Activated naive CD4-positive, alpha-beta T cell (primary cell): ENCODE measurements at places on chromosomes 6 and 20.

DNA sequence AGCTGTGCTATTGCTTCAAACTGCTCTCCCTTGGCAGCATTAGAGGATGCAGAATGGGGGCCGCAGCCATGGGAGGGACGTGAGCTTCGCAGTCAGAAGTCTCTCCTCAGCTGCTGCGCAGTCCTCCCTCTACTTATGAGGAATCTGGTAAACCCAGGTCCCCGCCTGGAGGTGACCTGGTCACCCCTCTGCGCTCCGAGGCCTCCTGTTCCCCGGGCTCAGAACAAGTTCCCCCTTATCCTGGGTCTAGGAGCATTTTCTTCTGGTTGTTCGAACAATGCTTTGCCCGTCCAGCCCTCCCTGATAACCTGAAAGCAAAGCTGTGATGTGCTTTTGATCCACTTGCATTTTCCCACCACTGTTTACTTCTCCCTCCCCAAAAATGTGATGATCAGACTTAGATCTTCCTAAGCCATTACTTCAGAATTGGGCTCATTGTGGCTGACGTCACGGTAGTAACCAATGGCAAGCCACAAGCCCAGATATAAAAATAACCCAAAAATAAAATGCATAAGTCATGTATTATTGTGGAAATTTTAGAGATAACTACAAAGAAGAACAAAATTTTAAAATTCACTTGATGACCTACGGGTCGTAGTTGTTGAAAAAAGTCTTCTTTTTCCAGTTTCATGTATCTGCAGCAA, 80.7 kb downstream of the SERAC1 start:
- DNase-seq = no peak

DNA sequence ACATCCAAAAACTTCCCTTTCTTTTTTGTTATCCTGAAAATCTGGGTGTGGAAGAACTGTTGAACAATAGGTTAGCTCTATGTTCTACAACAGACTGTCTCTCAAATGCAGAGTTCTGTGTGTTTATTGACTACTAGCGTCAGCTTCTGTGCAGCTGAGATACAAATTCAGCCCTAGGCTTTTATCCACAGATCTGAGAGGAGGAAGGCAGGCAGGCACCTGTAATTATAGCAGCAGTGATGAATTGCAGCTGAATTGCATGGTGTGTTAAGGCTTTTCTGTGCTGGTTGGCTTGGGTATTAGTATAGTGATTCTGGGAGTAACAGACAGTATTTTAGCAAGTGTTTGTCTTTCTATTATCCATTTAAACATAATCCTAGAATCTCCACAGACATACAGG, 24.4 kb downstream of the GRIK2 start:
- DNase-seq = no peak

DNA sequence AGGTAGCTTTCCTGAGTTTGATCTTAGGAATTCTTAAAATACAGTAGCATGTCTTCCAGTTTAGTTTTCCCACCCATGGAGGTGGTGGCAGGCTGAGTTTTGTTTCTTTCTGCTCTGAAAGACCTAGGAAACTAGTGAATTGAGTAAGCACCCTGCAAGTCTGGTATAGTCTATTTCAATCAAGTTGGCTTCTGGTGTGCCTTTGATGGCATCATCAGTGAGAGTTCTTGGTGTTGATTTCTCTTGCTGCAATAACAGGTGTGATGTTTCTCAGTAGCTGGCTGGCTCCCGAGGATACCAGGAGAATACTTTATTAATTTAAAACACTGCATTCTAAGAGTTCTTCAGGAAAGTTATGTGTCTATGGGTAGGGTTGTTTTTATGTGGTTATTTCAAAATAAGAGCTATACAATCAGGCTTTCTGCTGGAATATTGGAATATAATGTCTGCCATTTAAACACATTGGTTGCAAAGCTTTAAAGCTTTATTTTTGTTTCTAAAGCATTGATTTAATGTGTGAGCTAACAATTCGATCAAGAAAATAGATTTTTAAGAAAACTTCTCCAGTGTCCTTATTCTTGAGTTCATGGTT, 19.0 kb downstream of the VAPB start:
- no peak for DNase-seq

GRCh38 chr6:92989656-92990055, 429.7 kb downstream of the EPHA7 start:
- DNase-seq = no peak

- no peak for DNase-seq
These were observed 38.4 kb upstream of the PHACTR3 start for GRCh38 chr20:59565768-59566461.

DNA sequence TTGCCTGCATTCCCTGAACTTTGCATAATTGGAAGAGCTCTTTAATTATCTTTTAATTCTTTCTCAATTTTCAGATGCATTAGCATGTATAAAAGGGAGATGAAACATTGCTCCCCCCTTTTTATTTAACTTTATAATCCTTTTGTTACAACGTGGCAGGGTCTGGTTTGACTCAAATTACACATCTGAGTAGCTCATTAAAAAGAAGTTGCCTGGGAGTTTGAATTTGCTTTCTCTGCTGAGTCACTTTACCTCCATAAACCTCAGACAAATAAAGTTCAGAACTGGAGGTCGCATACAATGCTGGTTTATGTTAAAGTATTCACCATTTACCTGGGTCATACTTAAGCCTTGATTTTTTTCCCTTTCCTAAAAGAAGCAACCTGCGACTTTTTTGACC, 495.2 kb downstream of the PREX1 start:
- DNase-seq = no peak

GRCh38 chr20:15818651-15819071, 754.6 kb downstream of the KIF16B start:
- no peak for DNase-seq

DNA sequence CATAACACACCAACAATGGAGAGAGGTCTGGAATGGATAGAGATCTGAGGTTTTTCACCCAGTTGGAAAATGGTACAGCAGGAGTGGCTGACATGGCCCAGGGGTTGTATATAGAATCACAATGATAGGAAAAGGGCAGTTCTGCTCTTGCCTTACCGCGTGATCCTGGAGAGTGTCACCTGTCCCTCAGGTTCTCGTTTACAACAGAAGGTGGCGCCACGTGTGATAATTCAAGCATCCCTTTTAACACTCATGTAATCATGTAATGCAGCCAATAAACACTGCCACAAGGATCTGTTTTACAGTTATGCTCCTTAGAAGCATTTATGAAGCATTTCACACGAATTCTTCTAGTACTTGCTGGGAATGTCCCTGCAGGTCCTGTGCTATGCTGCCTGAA, 12.9 kb upstream of the WFDC2 start:
- no peak for DNase-seq

DNA sequence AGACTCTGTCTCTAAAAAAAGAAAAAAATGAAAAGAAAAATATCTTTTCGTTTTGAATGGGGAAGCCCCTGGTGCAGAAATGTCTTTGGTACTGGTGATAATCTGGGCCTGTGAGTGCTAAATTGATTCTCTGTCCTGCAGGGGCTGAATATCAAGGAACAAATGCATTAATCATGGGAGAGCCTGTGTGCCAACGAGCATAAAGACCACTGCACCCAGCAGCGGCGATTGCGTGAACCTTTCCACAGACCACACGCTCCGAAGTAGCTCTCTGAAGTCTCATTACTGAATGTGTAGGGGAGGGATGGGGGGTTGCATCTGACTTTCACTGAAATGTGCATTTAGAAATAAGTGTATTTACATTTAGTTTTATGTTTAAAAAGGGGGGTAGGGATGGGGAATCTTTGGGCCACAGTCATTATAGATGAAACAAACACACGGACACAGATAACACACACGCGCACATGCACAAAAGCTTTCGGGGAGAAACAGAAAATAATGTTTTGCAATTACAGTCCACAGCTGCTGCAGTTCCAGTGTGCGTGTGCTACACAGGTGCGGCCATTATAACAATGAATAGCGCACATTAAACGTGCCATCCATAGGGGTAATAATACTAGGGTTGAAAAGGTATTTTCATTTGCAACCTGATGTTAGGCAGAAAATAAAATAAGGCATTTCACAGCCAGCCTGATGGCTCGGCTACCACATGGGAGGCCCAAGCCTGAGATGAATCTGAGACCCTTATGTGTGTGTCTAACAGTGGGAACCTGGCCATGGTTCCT, 154.0 kb downstream of the MBOAT1 start:
- no peak for DNase-seq

- no peak for DNase-seq
These were observed 16.9 kb upstream of the TNFAIP3 start for GRCh38 chr6:137849981-137850714.

DNA sequence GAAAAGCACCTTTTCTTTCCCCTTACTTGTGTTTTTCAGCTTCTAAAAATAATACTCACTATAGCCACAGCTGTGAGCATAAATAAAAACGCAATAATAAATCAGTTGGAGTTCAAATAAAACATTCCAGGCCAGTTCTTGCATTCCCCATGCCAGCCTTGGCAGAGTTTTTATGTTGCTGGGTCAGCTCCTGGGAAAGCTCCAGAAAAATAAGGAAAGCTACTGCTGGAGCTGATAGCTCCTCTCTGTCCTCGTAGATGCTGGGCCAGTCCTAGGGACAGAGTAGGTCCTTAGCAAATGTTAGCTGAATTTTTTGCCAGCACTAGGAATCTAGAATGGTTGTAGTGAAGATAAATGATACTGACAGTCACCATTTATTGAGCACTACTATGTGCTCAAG, 389.0 kb upstream of the SYNCRIP start:
- no peak for DNase-seq

DNA sequence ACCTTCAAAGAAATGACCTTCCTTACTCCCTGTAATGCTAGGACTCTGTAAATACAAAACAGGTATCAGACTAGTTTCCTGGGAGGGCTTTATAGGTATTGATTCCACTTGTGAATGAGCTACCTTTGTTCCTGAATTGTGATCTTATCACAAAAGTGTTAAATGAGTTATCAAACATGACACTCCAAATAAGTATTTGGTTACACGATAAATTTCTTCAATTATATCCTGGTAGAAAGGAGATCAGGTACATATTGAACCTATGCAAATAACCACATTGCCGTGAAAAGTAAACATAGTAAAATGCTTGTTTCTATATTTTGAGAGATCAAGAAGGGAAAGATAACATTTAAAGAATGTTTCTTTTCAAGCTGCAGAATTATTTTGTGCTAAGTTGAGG, 285.3 kb downstream of the HIVEP2 start:
- DNase-seq = no peak

DNA sequence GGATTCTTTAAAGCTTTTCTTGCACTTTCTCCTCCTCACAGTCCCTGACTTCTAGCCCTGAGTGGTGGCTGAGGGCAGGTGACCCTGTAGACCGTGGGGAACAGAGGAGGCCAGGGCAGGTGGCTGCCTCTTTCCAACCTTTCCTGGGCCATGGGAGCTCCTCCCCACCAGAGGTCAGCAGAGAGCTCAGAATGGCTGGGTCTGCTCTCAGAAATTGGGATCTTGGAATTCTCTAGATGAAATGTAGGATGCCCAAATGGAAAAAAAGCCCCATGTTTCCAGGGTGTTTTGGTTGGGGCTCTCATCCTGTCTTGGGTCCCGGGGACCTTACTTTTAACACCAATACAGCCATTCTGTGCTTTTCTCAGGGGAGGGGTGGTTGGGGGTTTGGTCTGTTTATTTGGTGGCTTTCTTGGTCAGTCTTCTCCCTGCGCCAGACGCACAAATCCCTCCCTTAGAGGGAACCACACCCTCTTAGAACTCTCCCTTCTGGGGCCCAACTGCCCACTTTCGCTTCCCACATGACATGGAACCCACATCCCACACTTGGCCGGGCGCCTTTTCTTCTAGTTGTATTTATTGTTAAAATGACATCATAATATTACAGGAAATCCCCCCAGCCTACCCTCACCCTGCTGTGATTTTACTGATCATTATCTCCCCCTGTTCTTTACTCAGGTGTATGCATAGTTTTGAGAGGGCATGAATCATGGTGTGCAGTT, 17.9 kb downstream of the GNAS start:
- no peak for DNase-seq

DNA sequence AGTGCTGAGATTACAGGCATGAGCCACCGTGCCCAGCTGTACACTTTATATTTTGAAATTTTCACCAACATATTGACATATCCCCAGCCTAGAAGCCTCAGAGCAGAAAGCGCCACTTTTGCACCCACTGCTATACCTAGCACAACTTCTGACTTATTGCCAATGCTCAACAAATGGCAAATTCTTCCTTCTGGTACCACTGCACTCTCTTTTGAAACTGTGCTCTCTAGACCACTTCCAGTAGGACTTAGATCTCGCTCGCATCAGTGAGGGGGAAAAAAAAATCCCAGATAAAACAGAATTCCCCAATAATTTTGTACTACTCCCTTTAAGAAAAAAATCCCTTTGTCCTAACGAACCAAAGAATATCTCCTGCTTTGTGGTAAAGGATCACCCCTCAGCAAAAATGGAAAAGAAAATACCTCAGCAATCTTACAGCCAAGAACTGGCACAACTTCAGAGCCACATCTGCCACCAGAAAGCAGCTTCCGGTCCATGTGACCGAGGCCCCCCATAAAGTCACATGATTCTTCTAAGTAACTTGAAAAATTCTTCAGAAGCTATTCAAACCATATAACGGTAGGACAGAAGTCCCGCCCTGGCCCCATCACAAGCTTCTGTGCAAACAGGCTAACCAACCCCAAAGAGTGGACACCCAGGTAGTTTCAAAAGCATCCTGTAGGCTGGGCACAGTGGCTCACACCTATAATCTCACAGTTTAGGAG, 18.5 kb upstream of the IL17F start:
- no peak for DNase-seq

GRCh38 chr6:119890470-119890869, 540.9 kb upstream of the MAN1A1 start:
- DNase-seq = no peak

DNA sequence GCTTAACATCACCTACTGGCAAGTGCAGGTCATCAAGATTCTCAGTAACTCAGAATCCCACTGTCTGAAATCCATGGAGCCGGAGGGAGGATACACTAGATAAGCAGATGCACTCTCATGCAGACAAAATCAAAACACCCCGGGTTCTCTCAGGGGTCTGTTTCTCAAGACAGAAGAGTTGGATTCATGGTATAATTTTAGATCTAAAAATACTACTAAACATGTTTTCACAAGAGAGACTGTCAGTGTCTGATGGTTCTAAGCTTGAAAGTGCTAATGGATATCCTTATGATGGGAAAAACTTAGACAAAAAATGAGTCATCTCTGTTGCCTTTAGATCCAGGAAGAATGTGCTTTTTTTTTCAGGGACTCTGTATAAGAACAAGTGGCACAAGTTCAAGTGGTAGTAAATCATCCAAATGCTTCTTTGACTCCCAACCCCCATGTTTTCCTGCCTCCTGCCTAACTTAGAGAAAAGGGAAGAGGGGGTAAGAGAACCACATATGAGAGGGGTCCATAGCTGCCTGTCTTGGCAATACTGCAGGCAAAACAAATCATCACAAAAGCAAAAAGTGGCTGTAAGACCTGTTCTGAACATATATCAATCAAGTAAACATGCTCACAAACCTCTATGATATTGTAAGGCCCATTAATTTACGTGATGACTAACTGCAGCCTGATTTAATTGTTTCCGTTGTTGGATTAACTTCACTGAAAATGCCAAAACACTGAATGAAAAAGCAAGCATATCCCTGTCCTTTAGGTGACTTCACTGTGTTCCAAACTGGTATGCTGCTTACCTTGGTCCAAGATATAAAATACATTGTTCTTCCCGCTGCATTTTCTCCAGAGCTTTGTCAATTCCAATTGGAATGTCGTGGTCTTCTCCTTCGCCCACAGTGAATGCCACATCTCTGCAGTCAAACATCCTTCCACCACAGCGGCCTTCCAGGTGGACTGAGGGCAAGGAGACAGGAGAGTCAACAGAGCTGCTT, 84.0 kb upstream of the TULP1 start:
- no peak for DNase-seq
